Activated CD4-positive, alpha-beta memory T cell treated with anti-CD3 and anti-CD28 coated beads for 36 hours (primary cell): ENCODE measurements at places on chromosomes 13 and 19. TPM values are rescaled to one million over a fixed set of nuclear protein-coding genes. Genes with fewer than 3 reads are reported as not detected.
A peak's percentile ranks its signal among the peaks of the same experiment; 100 is the strongest.

- no peak overlapping the region for H3K27ac ChIP-seq
- H3K36me3 ChIP-seq = peaks cover 7% of the 10 kb centered on the region
- no peak overlapping the region for H3K4me3 ChIP-seq
Measured at GRCh38 chr13:28826368-28826767, 6.2 kb downstream of the MTUS2 start.

- no peaks in the 10 kb centered on the region for H3K36me3 ChIP-seq
- DNase-seq = no peak
- H3K27me3 ChIP-seq = peaks cover 15% of the 10 kb centered on the region
- H3K4me1 ChIP-seq = no peaks in the 10 kb centered on the region
Measured at GRCh38 chr19:14795078-14795721, 16.8 kb upstream of the ADGRE2 start.

DNA sequence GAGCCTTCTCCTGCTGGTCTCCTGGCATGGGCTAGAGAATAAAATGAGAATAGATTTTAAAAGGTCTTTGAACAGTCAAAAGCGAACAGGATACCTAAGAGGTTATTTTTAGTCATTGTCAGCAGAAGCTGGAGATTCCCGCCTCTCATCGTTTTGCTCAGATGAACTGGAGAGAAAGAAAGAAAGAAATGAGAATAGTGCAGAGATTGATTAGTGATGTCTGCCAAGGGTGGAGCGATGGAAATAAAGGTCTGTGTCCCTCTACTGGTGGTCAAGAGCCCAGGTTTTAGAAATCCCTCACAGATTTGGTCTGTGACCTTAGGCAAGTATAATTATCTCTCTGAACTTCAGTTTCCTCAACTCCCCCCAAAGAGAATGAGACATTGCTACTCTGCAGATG lies 5.3 kb downstream of the NCAN start:
- no peak overlapping the region for H3K4me3 ChIP-seq
- H3K4me1 ChIP-seq = peaks cover 3% of the 10 kb centered on the region
- no peak overlapping the region for H3K27ac ChIP-seq
- no peak for DNase-seq

- no peak for DNase-seq
- peaks cover 14% of the 10 kb centered on the region for H3K4me1 ChIP-seq
- no peak overlapping the region for H3K4me3 ChIP-seq
- H3K27ac ChIP-seq = no peak overlapping the region
Measured at GRCh38 chr19:29566496-29567054, 39.5 kb upstream of the POP4 start.

DNA sequence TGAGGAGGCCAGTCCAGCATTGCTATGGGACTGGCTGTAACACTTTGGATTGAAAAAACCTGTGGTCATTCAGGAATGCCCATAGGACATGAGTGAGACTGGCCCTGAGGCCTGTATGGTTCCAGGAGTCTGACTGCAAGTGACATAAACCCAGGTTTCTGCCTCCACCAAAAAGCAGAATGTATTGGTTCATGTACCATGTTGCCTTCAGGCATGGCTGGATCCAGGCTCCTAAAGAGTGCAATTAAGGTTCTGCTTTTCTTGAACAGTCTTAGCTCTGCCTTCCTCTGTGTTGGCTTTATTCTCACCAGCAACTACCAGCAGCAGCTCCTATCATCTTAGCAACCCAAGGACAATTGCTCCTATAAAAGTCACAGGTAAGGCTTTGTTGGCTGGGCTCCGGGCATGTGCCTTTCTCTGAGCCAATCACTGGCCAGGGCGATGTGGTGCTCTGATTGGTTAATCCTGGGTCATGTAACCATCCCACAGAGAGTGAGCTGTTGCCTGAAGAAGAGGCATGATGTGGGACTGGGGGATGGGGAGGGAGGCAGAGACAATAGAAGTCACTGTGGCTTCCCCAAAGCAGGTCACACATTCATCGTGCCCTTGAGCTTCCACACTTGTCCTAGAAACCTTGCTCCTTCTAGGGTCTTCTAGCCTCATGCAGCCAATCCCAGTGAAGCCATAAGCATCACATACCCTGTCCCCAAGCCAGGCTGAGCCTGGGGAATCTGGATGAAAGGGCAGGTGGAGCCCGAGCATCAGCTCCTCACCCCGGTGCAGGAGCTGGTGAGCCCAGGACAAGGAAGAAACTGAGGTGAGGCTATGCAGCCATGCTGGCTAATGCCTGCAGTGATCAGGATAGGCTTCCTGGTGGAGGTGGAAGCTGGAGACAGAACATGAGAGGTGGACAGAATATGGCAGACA lies 123.9 kb downstream of the URI1 start:
- no peak overlapping the region for H3K4me3 ChIP-seq
- peaks cover 3% of the 10 kb centered on the region for H3K27me3 ChIP-seq
- H3K27ac ChIP-seq = no peak overlapping the region
- H3K4me1 ChIP-seq = no peaks in the 10 kb centered on the region
- no peaks in the 10 kb centered on the region for H3K36me3 ChIP-seq

GRCh38 chr19:16125737-16126495 lies 14.2 kb downstream of the RAB8A start:
- no peak overlapping the region for H3K4me3 ChIP-seq
- H3K27me3 ChIP-seq = no peaks in the 10 kb centered on the region
- no peak for DNase-seq
- peaks cover 12% of the 10 kb centered on the region for H3K4me1 ChIP-seq
- no peak overlapping the region for H3K27ac ChIP-seq

DNA sequence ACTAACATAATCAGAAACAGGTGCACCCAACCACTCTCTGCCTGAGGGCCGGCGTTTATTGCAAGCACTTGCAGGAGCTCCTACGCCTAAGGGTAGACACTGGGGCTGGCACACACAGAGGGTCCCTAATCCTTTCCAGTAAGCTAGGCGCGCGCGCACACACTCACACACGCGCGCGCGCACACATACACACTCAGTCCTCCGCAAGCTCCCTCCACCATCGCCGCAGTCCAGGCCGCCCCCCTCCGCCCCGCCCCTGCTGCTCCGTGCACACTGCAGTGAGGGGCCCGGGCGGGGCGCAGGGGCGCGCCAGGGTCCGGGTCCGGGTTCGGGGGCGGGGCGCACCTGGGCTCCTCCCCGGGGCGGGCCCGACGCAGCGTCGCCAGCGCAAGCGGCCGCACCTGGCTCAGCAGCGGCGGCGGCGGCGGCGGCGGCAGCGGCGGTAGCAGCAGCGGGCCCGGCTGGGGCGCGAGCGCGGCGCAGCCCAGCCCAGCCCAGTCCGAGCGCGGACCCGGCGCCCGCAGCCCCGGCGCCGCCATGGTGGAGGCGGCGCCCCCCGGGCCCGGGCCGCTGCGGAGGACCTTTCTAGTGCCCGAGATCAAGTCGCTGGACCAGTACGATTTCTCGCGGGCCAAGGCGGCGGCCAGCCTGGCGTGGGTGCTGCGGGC lies at the start of gene CAMSAP3:
CAMSAP3 (plus strand) TSS at position 398 of the 668 bp plus-strand sequence; CDS start at position 538, 140 bp downstream.
- peaks cover 2% of the 10 kb centered on the region for H3K4me1 ChIP-seq
- H3K27me3 ChIP-seq = peaks cover 39% of the 10 kb centered on the region
- H3K36me3 ChIP-seq = no peaks in the 10 kb centered on the region
- no peak within 1 kb of the TSS for H3K27ac ChIP-seq
- DNase-seq = peak; percentile 38

GRCh38 chr19:3512562-3513228 lies 6.6 kb downstream of the FZR1 start:
- H3K27me3 ChIP-seq = no peaks in the 10 kb centered on the region
- no peak for DNase-seq
- no peak overlapping the region for H3K27ac ChIP-seq
- H3K4me1 ChIP-seq = peaks cover 54% of the 10 kb centered on the region
- H3K4me3 ChIP-seq = no peak overlapping the region

DNA sequence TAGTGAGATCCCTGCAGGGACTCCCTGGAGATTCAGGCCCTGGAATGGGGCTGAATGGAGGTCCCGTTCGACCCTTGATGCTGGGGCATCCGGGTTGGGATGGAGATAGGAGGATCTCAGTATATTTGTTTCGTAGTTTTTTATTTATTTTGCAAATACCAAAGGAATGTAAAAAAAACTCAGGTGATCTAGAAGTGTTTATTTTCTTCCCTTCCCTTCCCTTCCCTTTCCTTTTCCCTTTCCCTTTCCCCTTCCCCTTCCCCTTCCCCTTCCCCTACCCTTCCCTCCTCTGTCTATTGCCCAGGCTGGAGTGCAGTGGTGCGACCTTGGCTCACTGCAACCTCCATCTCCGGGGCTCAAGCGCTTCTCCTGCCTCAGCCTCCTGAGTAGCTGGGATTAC lies 4.5 kb downstream of the GTPBP3 start:
- H3K36me3 ChIP-seq = peaks cover 4% of the 10 kb centered on the region
- H3K4me3 ChIP-seq = no peak overlapping the region
- DNase-seq = no peak
- no peak overlapping the region for H3K27ac ChIP-seq

DNA sequence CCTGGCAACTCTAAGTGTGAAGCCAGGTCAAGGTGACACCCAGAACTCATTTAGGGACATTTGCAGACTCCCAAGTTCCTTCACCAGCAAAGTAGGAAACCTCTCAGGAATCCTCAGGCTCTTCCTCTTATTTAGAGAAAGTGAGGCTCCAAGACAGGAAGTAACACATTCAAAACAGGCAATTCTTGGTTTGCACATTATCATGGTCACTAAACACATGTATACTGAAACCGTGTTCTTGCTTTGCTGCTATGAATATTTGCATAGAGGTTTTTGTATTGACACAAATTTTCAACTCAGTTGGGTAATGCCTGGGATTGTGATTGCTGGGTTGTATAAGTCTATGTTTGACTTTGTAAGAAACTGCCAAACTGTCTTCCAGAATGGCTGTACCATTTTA lies 13.2 kb upstream of the URI1 start:
- no peaks in the 10 kb centered on the region for H3K27me3 ChIP-seq
- H3K4me1 ChIP-seq = peaks cover 2% of the 10 kb centered on the region
- H3K4me3 ChIP-seq = no peak overlapping the region
- DNase-seq = no peak

GRCh38 chr13:69856331-69856730 lies 251.3 kb upstream of the ATXN8OS start:
- H3K4me1 ChIP-seq = no peaks in the 10 kb centered on the region
- DNase-seq = no peak
- no peaks in the 10 kb centered on the region for H3K27me3 ChIP-seq
- H3K27ac ChIP-seq = no peak overlapping the region
- H3K36me3 ChIP-seq = no peaks in the 10 kb centered on the region

DNA sequence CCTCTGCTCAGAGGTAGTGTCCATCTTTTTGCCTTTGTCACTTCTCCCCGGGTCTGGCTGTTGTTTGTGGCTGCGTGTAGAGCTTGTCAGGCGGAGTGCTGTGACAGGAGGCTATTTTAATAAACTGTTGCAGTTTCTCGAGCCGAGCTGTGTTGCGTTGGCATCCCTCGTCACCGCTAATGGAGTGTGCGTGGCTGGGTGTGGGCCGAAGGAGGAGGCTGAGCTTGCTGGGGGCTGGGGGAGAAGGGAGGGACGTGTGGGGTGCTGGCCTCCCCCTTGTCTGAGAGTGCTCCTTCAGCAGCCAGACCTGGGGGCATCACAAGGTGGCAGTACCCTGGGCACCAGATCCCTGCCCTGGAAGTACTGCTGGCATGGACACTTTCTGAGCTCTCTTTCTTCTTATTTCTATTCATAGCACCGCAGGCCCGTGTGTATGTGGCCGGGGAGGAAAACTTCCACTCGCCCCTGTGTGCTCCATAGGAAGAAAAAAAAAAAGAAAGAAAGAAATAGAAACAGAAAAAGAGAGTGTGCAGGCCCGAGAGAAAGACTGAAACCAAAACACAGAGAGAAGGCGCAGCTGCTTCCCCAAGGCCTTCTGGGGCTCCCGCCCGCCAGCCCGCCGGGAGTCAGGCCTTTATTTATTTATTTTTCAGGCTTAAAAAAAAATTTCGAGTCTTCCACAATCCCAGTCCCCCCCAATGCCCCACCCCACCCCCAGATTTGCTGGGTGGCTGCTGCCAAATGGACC lies 27.0 kb downstream of the NFIX start:
- peaks cover 20% of the 10 kb centered on the region for H3K27me3 ChIP-seq
- no peak overlapping the region for H3K27ac ChIP-seq

- H3K27ac ChIP-seq = peak overlapping the region; percentile 92
- peaks cover 60% of the 10 kb centered on the region for H3K36me3 ChIP-seq
- H3K4me3 ChIP-seq = peak overlapping the region; percentile 89
- no peaks in the 10 kb centered on the region for H3K27me3 ChIP-seq
- peaks cover 42% of the 10 kb centered on the region for H3K4me1 ChIP-seq
Measured at GRCh38 chr19:58305932-58306323, 751 bp downstream of the ERVK3-1 start.

DNA sequence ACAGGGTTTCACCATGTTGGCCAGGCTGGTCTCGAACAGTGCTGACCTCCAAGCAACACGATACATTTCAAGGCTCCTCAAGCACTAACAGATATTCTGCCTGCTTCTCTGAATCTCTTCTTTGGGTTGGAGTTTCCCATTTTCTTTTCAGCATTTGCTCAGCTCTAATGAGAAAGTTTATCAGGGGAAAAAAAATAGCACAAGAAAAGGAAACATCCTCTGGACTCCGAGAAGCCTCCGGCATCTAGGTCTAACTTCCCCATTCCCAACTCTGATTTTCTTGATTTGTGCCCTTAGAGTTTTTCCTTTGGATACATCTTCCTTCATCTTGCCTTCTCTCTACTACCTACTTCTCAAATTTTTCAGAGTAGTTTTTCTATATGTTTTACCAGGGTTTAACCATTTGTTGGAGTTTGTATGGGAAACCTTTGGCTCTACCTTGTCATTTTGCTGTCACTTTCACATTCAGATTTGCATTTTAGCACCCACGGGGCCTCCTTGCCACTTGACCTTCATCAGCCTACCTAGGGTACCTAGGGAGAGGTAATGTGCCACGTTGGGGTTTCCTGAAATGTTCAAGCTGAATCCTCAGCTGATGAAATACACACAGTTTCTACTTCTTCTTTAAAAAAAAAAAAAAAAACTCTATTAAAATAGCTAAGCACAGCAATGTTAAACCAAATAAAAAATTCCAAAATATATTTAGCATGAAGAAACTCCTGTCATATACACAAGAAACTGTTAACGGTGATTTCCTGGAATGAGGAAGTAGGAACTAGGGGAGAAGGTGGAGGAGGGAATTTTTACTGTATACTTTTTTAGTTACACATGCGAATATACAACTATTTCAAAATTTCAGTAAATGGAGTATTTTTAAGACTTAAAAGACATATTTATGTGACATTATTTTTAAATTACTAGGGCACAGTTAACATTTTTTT lies 5.1 kb upstream of the USP12 start:
- H3K27ac ChIP-seq = no peak overlapping the region
- H3K36me3 ChIP-seq = no peaks in the 10 kb centered on the region
- H3K4me1 ChIP-seq = peaks cover 24% of the 10 kb centered on the region
- H3K27me3 ChIP-seq = no peaks in the 10 kb centered on the region
- no peak for DNase-seq

- H3K36me3 ChIP-seq = no peaks in the 10 kb centered on the region
- H3K4me3 ChIP-seq = no peak overlapping the region
- H3K27me3 ChIP-seq = peaks cover 54% of the 10 kb centered on the region
- no peak for DNase-seq
- peaks cover 4% of the 10 kb centered on the region for H3K4me1 ChIP-seq
- H3K27ac ChIP-seq = no peak overlapping the region
Measured at GRCh38 chr19:40512473-40513344, 45.9 kb downstream of the SPTBN4 start.

- H3K27ac ChIP-seq = no peak overlapping the region
- H3K4me3 ChIP-seq = no peak overlapping the region
- DNase-seq = no peak
- H3K36me3 ChIP-seq = no peaks in the 10 kb centered on the region
- peaks cover 5% of the 10 kb centered on the region for H3K4me1 ChIP-seq
Measured at GRCh38 chr13:50682002-50682401, 161.5 kb downstream of the DLEU7 start.

The NOTCH3 gene
- not detected for total RNA-seq

The SHD gene
- total RNA-seq = not detected

The KASH5 gene
- total RNA-seq = 2.6 TPM

The FLT3 gene
- total RNA-seq = not detected

The LILRB5 gene
- not detected for total RNA-seq

The CDX2 gene
- total RNA-seq = not detected

The FGF21 gene
- not detected for total RNA-seq
